ENCODE measurements at places on chromosomes 1 and 21.

GRCh38 chr1:923131-923990 lies at the start of gene SAMD11:
SAMD11 (plus strand) TSS chr1:923923; CDS start chr1:924432, 509 bp downstream.
- no peak for DNase-seq

GRCh38 chr1:177351361-177352108 lies 180.8 kb downstream of the BRINP2 start:
- DNase-seq = no peak

- DNase-seq = no peak
These were observed 89.6 kb upstream of the PTGFR start for GRCh38 chr1:78401148-78401547.

- no peak for DNase-seq
These were observed 27.4 kb downstream of the LAMB3 start for GRCh38 chr1:209624558-209625549.

GRCh38 chr1:50970509-50970887 lies 453 bp downstream of the CDKN2C start:
- no peak for DNase-seq

DNA sequence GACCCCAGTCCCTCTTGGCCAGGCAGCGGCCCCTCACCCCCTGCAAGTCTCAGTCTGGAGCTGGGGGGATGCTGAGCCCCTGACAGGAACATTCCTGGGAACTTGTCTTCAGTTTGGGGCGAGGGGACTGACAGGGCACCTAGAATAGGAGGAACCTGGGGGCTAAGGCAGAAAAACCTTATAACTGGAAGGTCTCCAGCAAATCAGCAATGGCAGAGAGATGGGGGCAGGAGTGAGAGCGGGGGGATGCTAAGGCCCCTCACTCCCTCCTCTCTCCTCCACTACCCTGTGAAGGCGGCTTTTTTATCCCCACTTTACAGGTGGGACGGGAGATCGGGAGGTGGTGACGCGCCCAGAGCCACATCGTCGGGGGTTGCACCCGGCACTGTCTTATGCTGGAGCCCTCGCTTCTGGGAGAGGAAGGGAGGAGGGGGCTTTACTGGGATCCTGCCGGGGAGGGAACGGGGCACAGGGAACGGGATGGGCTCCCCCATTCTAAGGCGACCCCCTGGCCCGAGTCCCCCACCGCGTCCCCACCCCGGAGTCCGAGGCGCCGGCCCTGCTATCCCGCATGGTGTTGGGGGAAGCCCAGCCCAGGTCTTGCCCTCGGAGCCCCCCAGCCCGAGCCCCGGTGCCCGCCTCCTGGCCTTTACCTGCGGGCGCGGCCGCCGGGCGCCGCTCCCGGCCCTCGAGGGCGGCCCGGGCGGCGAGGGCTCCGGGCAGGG lies 456 bp downstream of the COL8A2 start:
- DNase-seq = no peak

DNA sequence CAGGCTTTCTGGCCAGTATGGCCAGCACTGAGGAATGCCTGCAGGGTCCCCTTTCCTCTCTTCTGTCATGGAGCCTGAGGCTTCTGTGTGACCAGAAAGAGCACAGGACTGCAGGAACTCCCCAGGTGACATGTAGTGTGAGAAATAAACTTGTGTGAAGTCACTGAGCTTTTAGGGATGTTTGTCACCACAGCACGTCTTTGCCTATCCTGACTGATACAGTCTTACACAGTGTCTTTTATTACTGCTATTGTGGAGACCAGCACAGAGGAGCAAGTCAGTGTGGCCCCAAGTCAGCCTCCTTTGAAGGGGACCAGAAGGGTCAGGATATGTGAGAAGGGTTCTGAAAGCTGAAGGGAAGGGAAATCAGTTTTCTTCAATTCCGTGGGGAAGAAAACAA lies 102.5 kb downstream of the LAMC2 start:
- no peak for DNase-seq

DNA sequence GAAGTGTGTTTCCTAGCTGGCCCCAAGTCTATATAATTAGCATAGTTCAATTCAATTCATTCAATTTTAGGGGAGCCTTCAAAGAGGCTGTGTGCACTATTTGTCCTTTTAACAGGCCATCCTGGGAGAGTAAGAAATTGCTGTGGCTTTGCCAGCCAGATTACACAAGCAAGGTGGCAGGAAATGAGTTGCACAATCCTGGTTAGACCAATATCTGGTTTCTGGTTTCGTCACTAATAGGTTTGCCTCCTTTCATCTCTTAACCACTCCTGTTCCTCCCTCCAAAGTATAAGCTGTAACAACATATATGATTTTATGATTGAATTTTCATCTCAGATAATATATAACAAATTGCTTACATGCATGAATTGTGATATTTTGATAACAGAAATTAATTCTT lies 84.1 kb upstream of the NEGR1 start:
- peak; percentile 46 for DNase-seq

DNA sequence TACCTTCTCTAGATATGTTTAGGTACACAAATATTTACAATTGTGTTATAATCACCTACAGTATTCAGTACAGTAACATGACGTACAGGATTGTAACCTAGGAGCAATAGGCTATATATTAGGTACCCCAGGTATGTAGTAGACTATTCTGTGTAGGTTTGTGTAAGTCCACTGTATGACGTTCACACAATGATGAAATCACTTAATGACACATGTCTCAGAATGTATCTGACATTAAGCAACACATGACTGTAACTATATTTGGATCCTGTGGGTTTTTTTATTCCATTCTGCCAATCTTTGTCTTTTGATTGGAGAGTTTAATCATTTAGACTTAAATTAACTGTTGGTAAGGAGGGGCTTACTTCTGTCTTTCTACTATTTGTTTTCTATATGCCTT lies 52.1 kb downstream of the STYXL2 start:
- DNase-seq = no peak

DNA sequence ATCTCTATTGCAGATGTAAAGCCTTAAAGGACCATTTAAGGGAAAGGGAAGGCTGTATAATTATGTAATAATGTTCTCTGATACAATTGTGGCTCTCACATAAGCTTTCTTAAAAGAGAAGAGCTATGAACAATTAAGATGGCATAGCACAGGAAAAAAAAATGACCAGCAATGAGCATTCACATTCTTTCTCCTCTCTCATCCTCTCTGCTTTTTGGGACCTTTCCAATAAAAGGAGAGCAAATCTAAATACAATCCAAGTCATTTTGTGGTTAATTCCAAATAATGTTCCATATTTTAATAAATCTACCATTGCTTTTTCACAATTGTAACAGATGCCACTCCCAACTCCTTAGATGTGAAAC lies 23.5 kb downstream of the SMYD3 start:
- no peak for DNase-seq

DNA sequence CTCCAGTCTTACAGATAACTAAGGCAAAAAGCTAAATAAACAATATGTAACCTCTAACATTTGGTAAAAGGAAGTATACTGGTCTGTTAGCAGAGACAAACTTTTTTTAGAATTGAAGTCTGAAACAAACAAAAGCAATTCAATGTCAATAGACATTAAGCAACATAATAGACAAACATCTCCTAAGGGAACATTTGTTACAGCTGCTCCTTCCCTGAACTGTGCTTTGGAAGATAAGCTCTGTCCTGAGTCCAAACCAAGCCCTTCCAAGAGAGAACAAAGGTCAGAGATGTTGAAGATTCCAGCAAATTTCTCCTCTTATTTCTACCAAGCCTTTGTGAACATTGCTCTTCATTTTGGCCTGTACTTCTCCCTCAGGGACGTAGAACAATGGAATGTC lies 25.3 kb downstream of the FMO2 start:
- DNase-seq = no peak

DNA sequence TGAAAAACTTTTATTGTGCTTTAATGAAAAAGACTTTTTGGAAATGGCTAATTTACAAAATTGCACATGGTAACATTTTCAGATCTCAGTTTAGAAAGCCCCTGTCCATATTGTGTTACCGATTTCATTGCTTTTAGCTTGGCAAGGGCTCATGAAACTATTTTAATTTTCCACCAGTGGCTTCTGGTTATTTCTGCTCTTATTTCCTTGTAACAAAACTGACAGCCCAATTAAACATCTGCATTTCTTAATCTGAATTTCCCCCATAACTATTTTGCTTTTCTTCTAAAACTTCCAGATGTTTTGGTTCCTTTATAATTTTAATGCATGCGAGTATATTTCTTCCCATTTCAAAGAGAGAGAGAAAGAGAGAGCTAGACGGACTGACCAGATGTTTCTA lies 264.8 kb downstream of the PTPRC start:
- no peak for DNase-seq

GRCh38 chr1:203290261-203291089 lies 14.8 kb upstream of the BTG2 start:
- DNase-seq = no peak

- DNase-seq = no peak
These were observed 60.6 kb downstream of the PTPRC start for GRCh38 chr1:198699167-198700015.

GRCh38 chr1:226953175-226953800 lies 13.2 kb downstream of the COQ8A start:
- no peak for DNase-seq

- no peak for DNase-seq
These were observed 216.3 kb downstream of the KIF26B start for GRCh38 chr1:245370905-245371581.

GRCh38 chr1:54837002-54837853 lies 36.1 kb upstream of the TTC22 start:
- no peak for DNase-seq

- DNase-seq = no peak
These were observed 46.1 kb downstream of the MEGF6 start for GRCh38 chr1:3564921-3565831.

GRCh38 chr1:59071289-59071688 lies 225.6 kb upstream of the FGGY start:
- DNase-seq = no peak

- no peak for DNase-seq
These were observed 51.2 kb downstream of the SIPA1L2 start for GRCh38 chr1:232578651-232579195.

Data from HS-5 (cell line).